Caki2 (cell line): ENCODE measurements at places on chromosomes 11 and 22. TPM values are rescaled to one million over a fixed set of nuclear protein-coding genes. Genes with fewer than 3 reads are reported as not detected.
A peak's percentile ranks its signal among the peaks of the same experiment; 100 is the strongest.

FAM111B gene
- total RNA-seq: 6.4 and 7.5 TPM in 2 replicates

SERHL2 gene
- total RNA-seq: 2.9 TPM in 1 of 2 replicates, not detected in the other

ANGPTL5 gene
- not detected in 2 replicates for total RNA-seq

RASL10A gene
- not detected in 2 replicates for total RNA-seq

FAM76B gene
- total RNA-seq: 8.9 and 12.5 TPM in 2 replicates

HBE1 gene
- total RNA-seq: not detected in 2 replicates

- peak; percentile 69 for DNase-seq
Observed at GRCh38 chr11:68003846-68004550, at the start of gene UNC93B1. Gene UNC93B1, minus strand, starts transcription at chr11:68004097. Its CDS starts 54 bp downstream, at chr11:68004043.

- DNase-seq: no peak
Observed at GRCh38 chr22:47173535-47174021, 411.1 kb downstream of the TBC1D22A start.

GRCh38 chr11:59259047-59259446 lies 46.3 kb upstream of the MPEG1 start:
- DNase-seq: no peak

DNA sequence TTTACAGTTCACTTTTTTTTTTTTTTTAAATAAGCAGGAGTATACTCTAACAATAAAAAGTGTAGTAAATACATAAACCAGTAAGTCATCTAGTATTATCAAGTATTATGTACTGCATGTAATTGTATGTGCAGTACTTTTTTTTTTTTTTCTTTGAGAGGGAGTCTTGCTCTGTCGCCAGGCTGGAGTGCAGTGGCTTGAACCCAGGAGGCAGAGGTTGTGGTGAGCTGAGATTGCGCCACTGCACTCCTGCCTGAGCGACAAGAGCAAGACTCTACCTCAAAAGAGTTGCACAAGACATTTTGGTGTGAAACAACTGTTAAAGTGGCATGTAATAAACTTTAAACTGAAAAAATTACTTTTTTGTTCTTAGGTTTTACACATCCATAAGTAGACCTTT lies 16.7 kb downstream of the BCL2L13 start:
- DNase-seq: no peak

- no peak for DNase-seq
Observed at GRCh38 chr22:19844377-19845053, 10.2 kb downstream of the GNB1L start.

- no peak for DNase-seq
Observed at GRCh38 chr22:49198705-49199084, 629.0 kb downstream of the BRD1 start.

GRCh38 chr22:21797444-21798221 lies 62.0 kb upstream of the YPEL1 start:
- DNase-seq: no peak

DNA sequence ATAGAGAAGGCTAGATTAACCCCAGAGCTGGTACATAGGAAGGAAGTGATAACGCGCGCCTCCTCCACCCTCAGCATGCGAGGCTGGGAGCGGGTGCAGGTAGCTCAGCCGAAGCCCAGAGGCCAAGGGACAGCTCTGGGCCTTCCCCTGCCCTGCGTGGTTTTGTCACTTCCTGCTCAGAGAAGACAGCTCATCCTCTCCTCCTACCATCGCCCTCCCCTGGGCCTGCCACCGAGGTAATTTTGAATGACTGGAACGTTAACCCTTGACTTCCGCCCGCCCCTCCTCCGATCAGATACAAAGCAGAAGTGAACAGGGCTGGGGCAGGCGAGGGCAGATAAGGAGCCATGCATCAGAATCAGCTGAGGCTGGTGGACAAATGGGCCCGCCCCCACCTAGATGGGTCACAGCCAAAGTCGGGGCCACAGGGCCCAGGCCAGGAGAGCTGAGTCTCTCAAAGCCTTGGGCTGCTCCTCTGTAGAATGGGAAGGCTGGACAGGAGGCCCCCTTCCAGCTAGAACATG lies 1.6 kb downstream of the RAC2 start:
- peak; percentile 52 for DNase-seq

DNA sequence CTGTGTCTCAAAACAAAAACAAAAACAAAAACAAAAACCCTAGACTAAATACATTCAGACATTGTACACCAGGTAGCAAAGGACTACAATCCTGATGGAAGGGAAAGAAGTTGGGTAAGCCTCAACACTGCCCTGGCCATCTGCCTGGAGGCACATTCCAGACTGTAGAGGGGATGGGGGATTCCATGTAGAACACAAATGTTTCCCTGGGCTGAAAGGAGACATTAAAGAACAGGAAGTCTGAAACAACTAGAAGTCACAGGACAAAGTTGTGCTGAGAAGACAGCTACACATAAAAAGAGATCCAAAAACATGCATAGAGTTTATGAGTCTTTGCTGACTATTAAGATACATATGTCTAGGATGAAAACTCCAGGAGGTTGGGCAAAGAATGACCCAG lies 83.9 kb downstream of the RRAS2 start:
- DNase-seq: no peak

DNA sequence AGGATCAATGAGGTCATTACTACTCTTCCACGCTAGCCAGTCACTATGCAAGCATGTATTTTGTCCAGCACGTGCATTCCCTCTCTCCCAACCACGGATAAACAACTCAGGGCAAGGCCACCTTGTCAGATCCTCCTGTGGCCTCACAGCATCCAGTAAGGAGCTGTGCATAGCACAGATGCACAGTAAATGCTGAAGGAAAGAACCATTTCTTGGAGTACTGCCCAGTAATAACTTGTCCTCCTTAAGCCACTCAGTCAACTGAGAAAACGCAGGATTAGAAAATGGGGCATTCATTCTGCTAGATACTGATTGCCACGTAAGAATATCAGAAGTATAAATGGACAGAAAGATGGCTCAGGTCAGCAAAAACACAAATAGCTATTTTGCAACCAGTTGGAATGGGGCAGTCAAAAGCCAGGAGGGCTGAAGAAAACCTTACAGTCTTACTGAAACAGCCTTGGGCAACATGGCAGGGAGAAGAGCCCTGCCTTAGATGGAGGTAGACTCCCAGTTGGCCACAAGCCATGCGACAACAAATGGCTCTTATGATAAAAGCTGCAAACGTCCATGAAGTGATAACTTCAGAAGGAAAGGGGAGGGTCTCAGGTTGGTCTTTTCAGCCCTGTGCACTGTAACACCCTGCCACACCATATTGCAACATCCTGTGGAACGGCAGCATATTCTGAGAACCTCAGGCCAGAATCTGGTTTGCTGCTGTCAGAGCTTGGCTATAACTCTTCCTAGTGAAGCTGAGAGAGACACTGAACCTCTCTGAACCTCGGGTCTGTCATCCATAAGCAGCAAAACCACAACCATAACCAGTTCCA lies 23.0 kb downstream of the PC start:
- no peak for DNase-seq

DNA sequence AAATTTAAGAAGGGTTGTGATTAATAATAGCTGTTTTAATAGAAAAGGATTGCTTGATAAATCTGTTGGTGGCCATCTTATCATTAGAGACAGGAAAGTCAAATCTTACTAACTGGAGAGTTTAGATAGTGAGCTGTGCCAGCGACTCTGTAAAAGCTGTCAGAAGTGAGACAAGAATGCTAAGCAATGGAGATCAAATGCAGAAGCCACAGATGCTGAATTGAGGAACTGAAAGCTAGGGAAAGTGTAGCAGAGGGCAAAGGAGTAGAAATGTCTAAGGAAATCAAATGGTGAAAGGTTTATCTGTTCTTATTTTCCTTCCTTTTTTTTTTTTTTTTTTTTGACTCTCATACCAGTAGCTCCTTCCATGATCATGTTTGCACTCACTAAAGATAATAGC lies 13.7 kb downstream of the MS4A13 start:
- DNase-seq: no peak

DNA sequence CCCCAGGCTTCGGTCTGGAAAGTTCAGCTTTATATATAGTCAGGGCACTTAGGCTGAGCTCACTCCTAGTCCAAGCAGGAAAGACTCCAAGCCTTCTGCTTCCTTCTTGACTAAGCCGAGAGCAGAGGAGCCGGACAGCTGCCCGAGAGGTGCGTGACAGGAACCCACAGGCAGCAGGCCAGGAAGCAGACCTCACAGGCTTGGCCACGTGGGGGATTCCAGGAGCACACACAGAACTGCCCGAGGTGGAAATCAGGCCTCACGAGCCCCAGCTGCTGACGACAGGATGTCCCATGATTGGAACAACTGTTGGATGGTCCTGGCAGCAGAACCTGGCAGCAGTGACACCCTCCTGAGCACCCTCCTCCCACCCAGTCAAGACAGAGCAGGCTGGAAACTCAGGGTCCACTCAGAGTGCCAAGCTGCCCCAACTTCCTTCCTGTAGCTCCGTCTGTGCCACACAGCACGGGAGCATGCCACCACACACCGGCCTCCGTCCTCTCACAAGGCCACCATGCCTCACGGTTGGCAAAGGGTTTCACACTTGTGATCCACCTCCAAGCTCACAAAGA lies 5.4 kb downstream of the PLA2G6 start:
- no peak for DNase-seq

- peak; percentile 10 for DNase-seq
Observed at GRCh38 chr11:100445231-100445735, 241.8 kb upstream of the ARHGAP42 start.

- DNase-seq: no peak
Observed at GRCh38 chr11:124297921-124298320, 15.8 kb downstream of the OR8D1 start.

DNA sequence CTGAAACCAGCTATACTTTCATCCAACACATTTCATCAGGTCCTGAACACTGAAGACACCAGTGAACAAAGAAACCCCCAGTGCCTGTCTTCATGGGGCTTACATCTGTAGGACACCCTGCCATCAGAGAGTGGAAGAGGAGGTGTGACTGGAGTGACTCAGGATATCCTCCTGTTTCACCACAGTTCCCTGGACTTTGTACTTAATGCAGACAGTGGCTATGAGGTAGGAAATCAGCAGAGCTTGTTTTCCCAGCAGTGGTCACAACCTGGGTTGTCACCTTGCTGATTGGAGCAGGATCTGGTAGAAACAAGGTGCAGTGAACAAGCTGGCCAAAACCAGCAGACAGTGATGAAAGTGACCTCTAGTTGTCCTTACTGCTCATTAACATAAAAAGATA lies 128.8 kb downstream of the KIRREL3 start:
- DNase-seq: peak; percentile 15

DNA sequence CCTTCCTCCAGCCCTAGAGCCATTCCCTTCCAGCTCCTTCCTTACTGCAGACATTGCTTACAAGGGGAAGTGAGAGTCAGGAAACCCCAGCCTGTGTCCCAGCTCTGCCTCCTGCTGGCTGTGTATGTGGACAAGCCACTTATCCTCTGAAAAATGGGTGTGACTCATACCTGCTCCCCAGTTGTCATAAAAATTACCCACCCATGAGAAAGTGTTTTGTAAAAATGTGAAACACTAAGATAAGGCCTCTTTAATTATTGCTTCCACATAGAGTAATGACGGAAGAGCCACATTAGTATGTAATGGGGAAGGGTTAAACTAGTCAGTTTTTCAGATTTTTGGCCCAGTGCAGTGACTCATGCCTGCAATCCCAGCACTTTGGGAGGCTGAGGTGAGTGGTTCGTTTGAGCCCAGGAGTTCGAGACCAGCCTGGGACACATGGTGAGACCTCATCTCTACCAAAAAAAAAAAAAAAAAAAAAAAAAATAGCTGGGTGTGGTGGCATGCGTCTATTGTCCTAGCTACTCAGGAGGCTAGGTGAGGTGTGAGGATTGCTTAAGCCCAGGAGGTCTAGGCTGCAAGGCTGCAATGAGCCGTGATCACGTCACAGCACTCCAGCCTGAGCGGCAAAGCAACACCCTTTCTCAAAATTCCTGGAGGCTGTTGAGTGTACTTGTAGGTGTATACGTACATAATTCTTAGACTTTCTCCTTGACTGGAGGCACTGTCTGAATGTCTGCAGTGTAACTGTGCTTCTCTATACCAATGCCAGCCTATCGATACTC lies 84.9 kb downstream of the CTTN start:
- DNase-seq: peak; percentile 83

DNA sequence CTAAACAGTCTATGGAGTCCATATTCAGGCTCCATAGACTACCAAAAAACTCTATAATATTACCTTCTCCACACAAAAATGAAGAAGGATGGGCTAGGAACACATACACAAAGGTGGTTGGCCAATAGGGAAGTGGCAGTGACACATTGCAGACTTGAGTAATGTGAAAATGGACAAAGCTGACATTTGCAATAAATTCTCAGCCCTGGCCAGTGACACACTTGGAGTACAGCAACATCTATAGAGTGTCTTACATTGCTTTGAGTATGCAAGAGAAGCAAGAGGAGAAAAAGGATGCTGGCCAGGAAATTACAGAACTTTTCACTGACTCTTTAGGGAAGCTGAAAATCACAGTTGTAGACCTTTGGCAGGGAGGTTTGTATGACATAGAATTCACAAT lies 7.3 kb upstream of the OR52W1 start:
- no peak for DNase-seq

- no peak for DNase-seq
Observed at GRCh38 chr11:8983552-8983951, 19.3 kb upstream of the TMEM9B start.

DNA sequence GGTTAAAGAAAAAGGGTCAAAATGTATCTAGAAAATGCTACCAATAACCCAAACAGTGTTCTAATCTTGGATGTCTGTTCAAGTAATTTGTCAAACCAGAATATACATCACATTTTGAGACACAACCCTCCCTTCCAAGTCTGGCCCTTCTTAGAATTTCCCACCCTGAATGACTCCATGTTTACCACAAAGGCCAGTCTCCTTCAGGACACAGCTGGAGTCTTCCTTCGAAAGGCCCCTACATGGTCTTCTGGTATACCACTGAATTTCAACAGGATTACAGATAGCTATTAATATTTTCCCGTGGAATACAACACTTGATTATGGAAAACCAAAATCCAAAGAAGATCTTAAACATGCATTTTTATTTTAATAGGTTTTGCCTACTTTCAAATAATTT lies 10.2 kb downstream of the CCDC34 start:
- DNase-seq: no peak

DNA sequence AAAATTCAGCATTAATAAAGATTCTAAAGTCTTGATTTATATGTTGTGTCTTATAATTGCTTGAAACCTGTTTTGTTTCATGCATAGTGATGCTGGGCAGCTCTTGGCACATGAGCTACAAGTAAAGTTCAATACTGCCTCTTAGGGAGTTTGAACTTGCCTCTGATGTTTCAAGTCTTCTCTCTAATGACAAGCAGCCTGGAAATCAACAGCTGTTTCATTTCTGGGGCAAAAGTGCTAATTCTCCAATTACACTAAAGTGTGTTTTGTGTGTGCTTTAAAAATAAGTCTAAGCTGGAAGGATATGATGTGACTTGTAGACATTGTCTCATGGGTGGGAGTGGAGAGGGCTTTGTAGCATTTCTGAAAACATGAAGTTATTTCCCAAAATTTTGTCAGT lies 23.7 kb upstream of the SESN3 start:
- DNase-seq: no peak
